G401 (cell line): ENCODE measurements at places on chromosomes 5 and 9.
A peak's percentile ranks its signal among the peaks of the same experiment; 100 is the strongest.

GRCh38 chr9:109574061-109574882 is 76.2 kb upstream of the PTPN3 start:
- DNase-seq, result peak; percentile 47

DNA sequence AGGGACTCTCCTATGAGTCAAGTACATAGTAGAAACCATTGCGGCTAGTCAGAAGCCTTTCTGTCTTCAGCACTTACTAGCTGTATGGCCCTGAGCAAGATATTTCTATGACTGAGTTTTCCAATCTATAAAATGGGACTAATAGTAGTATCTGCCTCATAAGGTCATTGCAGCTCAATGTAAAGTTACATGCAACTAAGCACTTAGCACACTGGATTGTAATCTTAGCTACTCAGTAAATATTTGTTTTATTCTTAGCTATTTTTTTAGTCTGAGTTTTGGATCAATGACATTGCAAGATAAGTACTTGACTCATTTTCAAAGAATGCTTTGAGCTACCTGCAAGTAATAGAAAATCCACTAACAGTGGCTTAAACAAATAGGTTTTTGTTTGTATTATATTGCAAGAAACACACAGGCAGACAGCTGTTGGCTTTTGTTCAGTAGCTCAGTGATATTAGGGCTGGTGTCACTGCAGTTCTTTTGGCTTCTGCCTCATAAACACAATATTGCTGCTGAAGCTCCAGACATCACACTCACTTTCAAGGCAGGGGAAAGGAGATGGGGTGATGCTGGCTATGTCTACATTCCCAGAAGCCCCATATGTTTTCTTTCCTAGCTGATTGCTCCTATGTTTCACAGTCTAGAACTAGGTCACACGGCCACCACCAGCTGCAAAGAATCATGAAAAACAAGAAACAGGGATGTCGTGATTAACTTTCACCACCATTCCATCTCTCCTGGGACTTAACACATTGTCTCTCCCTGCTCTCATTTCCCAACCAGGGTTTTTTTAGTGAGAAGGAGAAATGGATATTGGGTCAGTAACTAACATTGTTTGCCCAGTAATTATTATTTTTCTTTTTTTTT is 26.9 kb upstream of the FAT2 start:
- DNase-seq, result no peak

GRCh38 chr5:154577416-154577815 is 99.4 kb upstream of the HAND1 start:
- DNase-seq, result no peak

DNA sequence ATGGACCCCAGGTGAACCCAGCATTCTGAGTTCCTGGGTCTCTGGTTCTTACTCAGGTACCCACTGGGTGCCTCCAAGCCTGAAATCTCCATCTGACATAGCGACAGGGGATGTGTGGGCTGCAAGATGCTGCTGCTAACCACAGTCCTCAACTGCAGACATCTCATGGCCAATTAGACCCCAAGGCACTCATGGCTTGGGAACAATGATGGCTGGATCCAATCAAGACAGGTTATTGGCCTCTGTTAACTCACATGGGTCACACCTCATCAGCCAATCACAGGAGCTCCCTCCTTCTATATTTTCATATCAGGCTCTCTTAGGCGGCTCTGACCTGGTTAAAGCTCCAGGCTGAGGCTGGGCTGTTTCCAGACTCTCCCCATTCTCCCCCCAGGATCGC is 57.0 kb downstream of the CXXC5 start:
- DNase-seq, result peak; percentile 18

GRCh38 chr9:124514874-124515273 is 7.7 kb upstream of the NR5A1 start:
- DNase-seq, result no peak

GRCh38 chr9:75739884-75740611 is 150.4 kb upstream of the PCSK5 start:
- no peak for DNase-seq

DNA sequence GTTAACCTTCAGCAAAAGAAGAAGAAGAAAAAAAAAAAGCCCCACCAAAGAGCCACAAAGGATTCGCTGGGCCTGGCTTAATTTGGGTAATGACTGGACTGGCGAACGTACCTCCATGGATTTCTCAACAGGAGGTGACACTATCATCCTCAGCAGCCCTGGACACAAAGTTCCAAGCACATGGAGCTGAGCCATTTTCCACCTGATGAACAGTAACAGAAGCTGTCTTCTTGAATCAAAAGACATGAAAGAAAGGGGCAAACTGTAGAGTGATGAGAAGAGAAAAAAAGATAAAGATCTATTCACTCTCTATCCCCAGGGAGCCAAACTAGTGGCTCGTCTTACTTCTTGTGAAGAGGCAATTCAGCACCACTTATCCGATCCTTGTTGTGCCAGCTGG is 150.2 kb upstream of the TRPM3 start:
- no peak for DNase-seq

DNA sequence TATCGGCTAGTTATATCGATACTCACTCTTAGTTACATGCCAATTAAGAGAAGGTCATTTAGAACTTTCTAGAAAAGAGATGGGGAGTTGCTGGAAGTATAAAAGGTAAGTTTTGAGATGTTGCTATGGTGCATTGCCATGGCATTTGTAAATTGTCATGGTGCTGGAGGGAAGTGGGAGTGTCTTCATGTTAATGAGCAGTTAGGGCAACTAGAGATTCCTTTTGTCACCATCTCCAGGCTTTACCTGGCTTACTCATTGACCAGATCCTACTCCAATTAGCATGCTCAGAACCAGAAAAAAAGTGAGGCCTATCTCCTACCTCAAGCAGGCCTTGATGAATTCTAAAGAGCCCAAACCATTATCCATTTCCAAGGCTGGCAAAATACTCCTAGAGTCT is 82.8 kb downstream of the PRR16 start:
- DNase-seq, result no peak

DNA sequence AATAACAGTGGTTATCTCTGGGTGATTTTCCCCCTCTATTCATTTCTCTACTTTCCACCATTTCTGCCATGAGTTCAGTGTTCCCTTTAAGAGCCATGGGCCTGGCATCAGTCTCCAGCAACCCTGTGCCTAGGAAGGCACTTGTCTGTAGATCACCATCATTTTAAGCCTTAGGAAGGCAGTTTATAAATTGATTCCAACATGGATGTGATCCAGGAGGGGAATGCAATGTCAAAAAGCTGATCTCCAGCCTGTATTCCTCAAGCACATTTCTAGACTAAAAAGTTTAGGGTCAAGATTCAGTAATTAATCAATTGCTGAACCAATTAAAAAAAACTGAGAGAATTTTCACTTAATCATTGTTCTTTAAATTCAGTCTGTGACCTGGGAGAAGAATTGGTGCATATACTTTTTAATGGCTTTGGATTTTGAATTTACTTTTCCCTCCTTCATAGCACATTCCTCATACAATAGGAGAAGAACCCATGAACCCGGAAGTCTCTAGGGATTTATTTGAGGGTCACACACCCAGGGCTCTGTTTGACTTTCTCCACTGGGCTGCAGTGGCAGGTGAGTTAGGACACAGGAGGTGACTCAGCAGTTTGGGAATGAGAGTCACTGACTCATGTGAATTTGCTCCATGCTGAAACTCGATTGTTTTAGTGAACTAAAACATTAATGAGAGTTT is 6.1 kb upstream of the ERMP1 start:
- no peak for DNase-seq

GRCh38 chr5:14452685-14453454 is 128.7 kb upstream of the OTULINL start:
- no peak for DNase-seq

DNA sequence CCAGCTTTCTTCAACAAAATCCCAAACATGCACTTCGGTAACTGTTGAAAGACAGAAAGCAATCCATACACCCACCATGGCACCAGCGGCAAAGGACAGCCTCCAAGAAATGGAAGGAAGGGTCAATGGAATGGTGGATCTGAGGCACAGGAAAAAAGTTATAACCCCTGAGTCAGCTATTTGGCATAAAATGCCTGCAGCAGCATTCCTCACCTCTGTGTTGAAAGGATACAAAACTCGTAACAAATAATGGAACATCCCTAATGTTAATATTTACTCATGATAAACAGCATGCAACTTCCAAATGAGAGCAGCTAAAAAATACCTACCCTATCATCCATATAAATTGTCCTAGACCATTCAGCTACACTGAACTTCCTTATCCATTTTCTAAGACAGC is 9.4 kb downstream of the FBXW11 start:
- DNase-seq, result no peak

DNA sequence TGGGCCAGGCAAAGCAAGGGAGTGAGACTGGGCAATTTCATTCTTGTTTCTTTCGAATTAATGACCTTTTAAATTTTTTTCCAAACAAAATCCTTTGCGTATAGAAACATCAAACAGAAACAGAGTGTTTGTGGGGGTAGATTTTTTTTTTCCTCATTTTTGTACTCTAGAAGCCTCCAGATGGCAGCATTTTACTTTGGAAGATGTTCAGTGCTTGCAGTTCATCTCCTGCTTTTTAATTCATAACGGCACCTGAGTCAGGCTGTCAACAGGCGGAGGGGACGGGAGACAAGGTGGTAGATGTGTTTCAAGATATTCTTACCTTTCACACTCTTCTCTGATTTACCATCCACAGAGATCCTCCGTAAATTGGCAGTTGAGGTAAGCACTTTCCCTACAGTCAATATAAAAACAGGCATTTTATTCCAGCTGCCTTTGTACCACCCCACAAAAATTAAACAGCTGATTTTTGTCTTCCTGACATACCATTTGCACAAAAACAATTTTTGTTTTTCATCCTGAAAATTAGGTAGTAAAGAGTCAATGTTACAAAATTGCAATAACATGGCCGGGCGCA is 99.5 kb upstream of the FBXL17 start:
- DNase-seq, result peak; percentile 36

- no peak for DNase-seq
Observed at GRCh38 chr5:142481410-142481809, 156.6 kb upstream of the SPRY4 start.

DNA sequence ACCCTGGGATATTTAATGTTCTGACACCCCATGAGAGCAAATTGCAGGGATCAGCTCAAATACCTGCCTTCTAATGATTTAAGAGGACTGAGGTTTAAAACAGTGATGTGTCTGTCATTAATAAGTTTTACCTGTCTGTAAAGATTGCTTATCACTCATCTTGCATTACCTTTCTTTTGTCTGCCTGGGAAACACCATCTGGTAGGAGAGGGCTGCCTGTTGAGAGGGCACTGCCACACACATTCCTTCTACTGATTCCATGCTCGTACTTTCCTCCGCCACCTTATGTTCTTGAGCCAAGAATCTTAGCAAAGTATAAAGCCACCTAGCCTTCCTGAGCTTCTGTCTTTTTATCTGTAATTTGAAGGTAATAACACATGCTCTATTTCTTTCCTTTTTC is 118.6 kb downstream of the KCTD16 start:
- no peak for DNase-seq

DNA sequence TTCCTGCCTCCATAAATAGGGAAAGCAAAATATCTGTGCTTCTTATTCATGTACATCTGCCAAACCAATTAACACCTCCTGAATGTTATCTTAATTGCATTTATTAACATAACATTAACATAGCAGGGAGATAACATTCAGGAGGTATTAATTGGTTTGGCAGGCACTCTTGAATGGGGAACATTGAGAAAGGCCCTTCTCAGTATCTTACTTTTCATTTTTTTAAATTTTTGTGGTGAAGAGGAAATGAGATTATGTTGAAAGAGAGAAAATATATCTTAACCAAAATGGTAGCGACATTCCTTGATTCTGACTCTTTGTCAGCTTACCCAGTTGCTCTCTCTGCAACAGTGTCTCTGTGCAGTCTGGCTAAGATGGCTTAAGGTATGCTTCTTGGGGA is 100.4 kb upstream of the TLE1 start:
- no peak for DNase-seq

GRCh38 chr9:10274988-10275387 is 337.8 kb downstream of the PTPRD start:
- DNase-seq, result no peak

DNA sequence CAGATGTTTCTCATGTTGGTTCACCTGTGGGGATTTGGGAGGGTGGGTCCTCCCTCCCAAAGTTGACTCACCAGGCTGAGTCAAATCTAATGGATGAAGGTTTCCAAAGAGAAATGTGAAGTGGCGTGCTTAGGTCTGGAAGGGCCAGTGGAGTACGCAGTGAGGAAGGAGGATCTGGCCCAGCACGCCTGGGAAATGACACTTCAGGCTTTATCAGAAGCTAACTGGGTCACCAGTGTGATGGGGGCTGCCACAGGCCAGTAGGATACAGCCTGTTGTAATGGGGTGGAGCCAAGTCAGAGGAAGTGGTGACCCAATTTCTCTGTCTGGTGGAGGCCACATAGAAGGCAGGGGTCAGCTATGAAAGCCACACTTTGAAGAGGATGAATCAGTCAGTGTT is 18.0 kb downstream of the POLR1E start:
- DNase-seq, result peak; percentile 47

GRCh38 chr5:58918021-58918729 is 335.3 kb downstream of the RAB3C start:
- DNase-seq, result no peak

GRCh38 chr5:2575871-2576270 is 175.6 kb downstream of the IRX2 start:
- no peak for DNase-seq

DNA sequence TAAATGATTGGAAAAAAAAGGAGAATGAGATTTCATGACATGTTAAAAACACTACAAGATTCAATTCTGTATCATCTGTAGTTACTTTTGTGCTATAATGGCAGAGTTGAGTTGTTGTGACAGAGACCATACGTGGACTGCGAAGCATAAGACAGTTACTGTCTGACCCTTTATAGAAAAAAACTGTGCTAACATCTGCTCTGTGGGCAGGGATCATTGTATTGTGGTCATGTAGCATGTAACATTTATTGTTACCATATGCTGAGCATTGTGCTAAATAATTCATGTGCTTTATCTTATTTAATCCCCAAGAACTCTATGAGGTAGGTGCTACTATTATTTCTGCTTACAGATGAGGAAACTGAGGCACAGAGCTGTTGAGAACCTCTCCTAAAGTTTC is 147.3 kb upstream of the HMHB1 start:
- no peak for DNase-seq

- DNase-seq, result no peak
Observed at GRCh38 chr5:146103594-146103993, 1.8 kb downstream of the PLAC8L1 start.

DNA sequence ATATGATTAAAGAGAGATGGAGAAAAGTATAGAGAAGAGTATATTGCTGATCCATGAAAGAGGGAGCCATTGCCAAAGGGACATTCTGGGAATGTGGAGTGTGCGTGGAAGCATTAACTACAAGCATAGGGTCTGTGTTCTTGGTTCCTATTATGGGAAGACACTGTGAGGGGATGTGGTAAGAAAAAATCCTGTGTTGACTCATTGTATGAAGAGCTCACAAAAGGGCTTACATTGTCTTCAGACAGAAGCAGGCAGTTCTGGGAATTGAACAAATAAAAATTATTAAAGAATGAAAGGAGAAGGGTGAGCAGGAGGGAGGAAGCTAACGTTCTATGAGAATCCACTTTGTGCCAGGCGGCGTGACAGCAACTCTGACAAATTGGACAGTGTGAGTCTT is 250.4 kb upstream of the CHD1 start:
- DNase-seq, result no peak

- no peak for DNase-seq
Observed at GRCh38 chr5:119074419-119074818, 3.5 kb downstream of the DMXL1 start.

GRCh38 chr9:115596746-115597080 is 478.8 kb upstream of the TNC start:
- no peak for DNase-seq
